ENCODE measurements at places on chromosomes 16 and 17.

DNA sequence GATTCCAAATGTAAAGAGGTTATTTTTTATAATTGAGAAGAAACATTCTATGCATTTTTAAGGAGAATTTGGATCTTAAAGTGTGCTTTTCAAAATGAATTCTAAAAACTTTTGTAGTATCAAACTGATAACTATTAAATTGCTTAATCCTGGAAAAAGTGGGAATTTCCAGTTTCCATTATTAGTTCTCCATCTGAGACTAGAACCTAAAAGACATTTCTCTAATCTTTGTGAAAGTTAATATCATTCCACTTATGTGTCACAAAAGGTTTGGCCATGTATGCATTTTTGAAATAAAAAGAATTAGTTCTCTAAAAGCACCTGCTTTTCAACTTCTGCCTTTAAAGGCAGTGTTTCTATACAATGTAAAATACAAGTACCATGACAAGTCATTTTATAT is 155.0 kb downstream of the BCAS3 start:
- DNase-seq = no peak

DNA sequence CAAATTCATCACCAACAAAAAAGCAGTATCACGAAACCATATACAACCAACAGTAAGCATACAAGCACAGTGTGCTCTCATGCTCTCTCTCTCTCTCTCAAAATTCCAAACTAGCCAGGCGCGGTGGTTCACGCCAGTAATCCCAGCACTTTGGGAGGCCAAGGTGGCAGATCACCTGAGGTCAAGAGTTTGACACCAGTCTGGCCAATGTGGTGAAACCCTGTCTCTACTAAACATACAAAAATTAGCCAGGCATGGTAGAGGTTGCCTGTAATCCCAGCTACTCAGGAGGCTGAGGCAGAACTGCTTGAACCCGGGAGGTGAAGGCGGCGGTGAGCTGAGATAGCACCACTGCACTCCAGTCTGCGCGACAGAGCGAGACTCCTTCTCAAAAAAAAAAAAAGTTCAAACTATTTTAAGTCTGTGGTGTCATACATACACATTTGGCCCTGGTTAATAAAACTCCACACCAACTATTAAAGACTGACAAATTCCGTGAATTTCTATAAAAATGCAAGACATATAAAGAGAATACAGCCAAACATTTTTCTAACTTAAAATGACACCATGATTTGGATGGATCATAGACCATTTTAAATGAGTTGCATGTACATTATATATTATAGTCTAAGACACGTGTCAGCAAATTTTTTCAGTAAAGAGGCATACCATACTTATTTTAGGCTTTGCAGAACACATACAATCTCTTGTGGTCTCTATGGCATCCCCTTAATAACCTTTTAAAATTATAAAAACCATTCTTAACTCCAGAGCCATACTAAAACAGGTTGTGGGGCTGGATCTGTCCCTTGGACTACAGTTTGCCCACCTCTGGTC is 30.9 kb downstream of the GLG1 start:
- no peak for DNase-seq

GRCh38 chr17:69090365-69090764 is 29.6 kb upstream of the ABCA9 start:
- no peak for DNase-seq

DNA sequence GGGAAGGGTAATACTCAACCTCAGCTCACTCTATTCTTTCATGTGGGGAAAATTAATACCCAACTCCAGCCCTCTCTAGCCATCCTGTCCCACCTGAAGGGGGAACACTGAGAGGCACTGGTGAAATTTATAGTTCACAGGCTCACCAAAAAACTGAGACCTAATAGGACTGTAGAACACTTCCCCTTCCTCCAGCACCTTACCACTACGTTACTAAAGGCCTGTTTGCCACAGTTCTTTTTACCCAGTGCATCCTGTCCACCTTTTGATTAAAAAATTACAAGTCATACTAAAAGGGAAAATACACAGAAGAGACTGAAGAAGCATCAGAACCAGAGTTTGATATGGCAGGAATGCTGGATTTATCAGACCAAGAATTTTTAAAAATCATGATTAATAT is 26.0 kb downstream of the DHRS7B start:
- DNase-seq = no peak

GRCh38 chr16:11619327-11619851 is 32.7 kb upstream of the LITAF start:
- DNase-seq = peak; percentile 25

DNA sequence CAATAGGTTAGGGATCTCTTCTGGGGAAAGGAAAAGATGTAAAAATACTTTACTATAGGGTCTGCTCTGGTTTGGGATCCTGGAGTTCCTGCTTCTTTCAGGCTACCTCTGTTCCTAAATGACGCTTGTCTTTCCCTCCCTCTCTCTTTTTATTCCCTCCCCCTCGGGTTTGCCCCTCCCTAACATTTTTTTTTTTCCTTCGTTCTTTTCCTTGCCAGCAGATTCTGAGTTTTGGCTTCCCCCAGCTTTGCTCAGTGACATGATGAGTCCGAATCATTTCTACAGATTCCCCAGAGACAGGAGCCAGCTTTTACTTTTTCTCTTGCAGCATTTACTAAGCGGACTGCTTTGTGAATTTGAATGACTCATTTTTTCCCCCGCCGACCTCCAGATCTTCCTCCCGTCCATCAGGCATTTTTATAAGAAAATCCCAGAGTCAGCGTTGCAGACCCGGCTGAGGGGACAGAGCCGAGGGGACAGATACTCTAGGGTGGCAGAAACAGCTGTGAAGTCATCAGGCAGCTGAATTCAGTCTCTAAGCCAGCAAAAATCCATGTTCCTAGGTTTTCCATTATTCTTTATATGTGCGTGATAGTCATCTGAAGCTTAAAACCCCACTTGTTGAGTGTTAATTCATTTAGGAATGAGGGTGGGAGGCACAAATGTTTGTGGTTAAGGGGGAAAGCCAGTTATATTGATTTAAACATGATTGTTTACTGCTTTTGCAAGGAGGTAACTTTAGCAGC is at the start of gene TMEM100:
TMEM100 (minus strand) TSS at position 123 of the 746 bp plus-strand sequence. CDS start 1,794 bp downstream, outside the sequence.
- DNase-seq = no peak

GRCh38 chr17:61397086-61397842 is 2.4 kb upstream of the TBX2 start:
- no peak for DNase-seq

- no peak for DNase-seq
Measured at GRCh38 chr16:86836503-86837129, 258.3 kb downstream of the FOXL1 start.

- DNase-seq = no peak
Measured at GRCh38 chr16:67179421-67180080, 4.2 kb downstream of the MATCAP1 start.

DNA sequence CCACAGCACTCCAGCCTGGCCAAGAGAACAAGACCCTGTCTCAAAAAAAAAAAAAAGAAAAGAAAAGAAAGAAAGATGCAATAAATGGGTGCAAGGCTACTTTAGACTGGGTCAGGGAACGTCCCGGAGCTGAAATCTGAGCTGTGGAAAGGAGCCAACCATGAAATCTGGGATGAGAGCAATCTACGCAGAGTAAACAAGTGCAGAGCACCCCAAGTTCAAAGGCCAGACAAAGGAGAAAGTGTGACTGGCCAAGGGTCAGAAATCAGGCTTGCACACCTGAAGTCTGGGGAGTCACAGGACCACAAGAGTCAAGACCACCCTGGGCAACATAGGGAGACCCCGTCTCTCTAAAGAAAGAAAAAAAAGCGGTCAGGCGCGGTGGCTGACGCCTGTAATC is 2.8 kb downstream of the SHMT1 start:
- no peak for DNase-seq

DNA sequence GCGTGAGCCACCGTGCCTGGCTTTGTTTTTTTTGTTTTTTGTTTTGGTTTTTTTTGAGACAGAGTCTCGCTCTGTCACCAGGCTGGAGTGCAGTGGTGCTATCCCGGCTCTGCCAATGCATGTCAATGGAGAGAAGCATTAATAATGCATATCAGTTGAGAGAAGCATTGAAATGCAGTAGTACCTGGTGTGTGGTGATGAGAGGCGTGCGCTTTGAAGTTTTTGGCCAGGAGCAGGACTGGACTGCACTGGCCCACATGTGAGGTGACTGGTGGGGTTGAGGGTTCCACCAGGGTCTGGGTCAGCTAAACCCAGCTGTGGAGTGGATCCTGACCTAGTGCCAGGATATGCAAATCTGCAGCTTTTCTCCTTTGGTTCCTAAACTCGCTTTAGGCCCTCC is 5.4 kb downstream of the SP2 start:
- DNase-seq = no peak

- peak; percentile 34 for DNase-seq
Measured at GRCh38 chr16:75108792-75109731, 7.5 kb downstream of the LDHD start.

GRCh38 chr17:45893725-45894021 is 681 bp upstream of the MAPT start:
- DNase-seq = no peak

- DNase-seq = no peak
Measured at GRCh38 chr17:72192800-72193192, 72.0 kb downstream of the SOX9 start.

GRCh38 chr16:50096791-50097190 is 31.0 kb downstream of the HEATR3 start:
- DNase-seq = no peak

- DNase-seq = peak; percentile 10
Measured at GRCh38 chr17:61251939-61252865, 147.4 kb upstream of the TBX2 start.

DNA sequence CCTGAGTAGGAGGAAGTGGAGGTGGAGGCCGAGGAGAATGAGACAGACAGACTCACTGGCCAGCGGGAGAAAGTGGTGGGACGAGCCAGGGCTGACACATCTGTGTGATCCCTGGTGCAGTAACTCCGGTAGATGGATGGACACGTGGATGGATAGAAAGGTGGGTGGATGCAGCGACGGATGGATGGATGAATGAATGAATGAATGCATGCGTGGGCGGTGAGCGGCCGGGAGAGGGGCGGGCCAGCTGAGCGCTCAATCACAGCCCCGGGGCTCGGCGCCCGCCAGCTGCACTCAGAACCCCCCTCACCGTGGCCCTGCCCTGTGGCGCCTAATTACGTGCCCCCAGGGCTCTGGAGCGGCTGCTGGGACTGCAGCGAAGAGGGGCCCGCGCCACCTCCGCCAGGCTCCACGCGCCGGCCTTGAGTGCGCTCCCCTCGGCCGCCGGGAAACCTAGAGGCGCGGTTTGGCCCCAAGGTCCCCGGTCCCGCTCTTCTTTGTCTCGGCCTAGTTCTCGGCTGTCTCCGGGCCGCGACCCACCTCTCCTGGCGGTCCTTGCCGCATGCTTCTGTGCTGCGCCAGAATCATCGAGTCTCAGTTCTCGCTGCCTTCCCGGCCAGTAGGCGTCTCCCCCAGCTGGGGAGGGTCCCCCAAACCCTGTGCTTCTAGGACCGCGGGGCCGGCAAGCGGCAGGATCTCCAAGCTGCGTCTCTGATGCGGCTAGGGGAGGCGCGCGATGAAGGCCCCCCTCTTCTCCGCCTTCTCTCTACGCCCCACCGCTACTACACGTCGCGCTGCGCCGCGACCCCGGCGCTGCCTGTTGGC is 41.0 kb downstream of the RAI1 start:
- DNase-seq = no peak

DNA sequence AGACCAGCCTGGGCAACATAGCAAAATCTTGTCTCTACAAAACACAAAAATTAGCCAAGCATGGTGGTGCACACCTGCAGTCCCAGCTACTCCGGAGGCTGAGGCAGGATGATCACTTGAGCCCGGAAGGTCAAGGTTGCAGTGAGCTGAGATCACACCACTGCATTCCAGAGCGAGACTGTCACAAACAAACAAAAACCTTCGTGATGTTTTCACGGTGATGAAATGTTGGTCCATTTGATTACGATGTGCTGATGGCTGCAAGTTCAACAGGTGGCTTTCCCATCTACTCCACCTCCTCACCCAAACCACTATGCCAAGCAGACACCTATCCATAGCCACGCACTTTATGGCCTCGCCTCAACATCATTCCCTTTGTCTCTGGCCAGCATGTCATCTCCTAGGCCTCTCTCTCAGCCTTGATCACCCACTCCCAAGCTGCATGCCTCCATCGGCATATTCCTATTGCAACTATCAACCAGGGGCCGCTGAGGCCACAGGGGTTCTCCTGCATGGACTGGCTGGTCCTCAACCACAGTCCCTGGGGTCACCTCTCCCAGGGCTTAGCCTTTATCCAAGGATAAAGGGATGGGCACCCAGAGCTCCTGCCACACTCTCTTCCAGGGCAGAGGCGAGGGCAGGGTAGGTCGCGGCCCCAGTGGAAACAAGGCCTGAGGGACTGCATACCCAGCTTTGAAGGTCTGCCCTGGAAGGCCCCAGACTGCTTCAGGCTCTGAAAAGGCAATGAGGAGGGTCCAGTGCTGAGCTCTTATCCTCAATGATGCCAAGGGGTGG is 17.1 kb upstream of the ALOX15B start:
- DNase-seq = no peak

DNA sequence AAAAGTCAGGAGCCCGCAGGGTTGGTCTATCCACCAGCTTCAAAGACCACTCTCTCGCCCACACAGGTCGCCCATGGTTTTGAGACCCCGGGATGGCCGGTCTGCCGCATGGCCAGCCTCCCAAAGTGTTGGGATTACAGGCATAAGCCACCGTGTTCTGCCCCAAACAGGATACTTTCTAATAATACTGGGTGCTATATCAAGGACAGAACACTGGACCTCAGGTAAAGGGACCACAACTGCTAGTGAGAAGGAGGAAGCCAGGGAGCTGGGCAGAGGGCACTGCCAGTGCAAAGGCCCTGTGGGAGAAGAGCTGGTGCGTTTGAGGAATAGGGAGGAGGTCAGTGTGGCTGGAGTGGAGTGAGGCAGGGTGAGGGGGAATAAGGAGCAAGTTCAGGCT is 34.1 kb downstream of the IL21R start:
- no peak for DNase-seq

GRCh38 chr17:17343896-17344506 is 40.8 kb downstream of the NT5M start:
- no peak for DNase-seq

GRCh38 chr16:83578171-83578570 is 229.6 kb upstream of the HSBP1 start:
- no peak for DNase-seq

GRCh38 chr16:73057291-73058210 is 9.6 kb upstream of the ZFHX3 start:
- no peak for DNase-seq

DNA sequence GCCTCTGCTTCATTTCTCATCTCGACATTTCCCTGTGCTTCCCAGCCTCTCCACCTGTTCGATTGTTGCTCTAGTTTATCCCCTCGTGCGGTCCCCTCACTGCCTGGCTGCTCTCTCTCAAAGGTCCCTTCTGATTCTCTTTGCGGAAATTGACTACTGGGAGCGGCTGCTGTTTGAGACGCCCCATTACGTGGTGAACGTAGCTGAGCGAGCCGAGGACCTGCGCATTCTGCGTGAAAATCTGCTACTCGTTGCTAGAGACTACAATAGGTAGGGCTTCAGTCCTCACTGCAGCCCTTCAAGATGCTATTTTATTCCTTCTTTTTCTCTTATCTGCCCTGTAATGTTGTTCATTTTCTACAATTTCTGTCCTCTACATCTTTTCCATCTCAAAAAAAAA is 39.4 kb downstream of the DNAH2 start:
- DNase-seq = no peak

- DNase-seq = no peak
Measured at GRCh38 chr16:84840687-84841627, 21.2 kb downstream of the CRISPLD2 start.

- no peak for DNase-seq
Measured at GRCh38 chr16:58363746-58364393, 28.4 kb upstream of the GINS3 start.

- no peak for DNase-seq
Measured at GRCh38 chr17:79745641-79746105, 14.9 kb downstream of the ENPP7 start.
